ENCODE measurements at places on chromosomes 7 and 10.

- DNase-seq: no peak
Measured at GRCh38 chr10:68367121-68367520, 34.4 kb upstream of the PBLD start.

DNA sequence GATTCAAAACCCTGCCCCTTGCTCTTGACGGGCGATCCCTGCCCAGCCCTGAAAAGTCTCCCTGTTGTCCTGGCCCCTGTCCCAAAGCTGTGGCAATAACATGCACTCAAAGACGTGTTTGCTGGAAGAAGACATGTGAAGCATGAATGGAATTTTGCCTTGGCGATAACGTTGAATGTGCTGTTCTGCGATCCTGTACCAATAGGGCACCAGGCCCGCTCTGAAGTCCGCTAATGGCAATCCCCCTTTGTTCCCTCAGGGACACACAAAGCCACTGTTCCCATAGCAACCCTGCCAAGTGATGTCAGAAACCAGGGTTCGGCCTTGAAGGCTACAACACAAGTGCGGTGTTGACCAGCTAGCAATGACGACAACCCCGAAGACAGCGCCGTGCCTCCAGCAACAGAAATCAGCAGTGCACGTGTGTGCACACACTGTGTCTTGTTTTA, 284.6 kb downstream of the KLF6 start:
- DNase-seq: no peak

DNA sequence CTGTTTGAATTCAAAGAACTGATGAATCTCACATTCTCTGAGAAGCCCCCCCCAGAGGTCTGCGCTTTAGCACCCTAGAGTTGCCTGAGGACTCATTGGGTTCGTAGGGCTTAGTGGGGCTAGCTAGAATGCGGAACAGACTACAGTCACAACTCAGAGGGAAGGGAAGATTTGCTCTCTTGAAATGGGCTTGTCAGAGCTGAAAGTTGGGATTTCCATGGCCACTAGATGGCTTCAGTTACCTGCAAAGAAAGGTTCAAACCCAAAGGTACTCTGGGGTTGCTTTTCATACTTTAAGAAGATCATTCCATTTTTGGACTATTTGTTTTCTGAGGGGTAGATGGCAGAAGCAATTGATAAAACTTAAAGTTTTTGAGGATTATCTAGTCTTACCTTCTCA, 205.0 kb downstream of the BBS9 start:
- DNase-seq: no peak

- no peak for DNase-seq
Measured at GRCh38 chr10:77513781-77514331, 123.8 kb downstream of the KCNMA1 start.

DNA sequence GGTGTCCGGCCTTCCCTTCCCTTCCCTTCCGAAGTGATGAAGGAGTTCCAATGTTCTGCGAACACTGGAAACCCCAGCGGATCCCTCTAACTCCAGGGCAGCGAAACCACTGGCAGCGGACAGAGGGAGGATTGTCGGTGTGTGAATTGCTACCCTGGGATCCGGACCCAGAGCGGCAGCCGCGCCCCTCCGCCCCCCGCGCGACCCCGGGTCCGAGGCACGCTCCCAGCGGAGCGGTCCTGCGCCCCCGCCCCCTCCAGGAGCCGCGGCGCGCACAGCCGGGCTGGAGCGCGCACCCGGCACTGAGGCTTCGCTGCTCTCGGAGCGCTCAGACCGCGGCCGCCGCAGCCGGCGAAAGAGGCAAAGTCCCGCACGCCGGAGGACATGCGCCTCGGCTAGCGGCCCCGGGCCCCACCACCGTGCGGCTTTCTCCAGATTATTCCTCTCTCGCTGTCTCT, at the start of gene PTPRZ1:
TSS of gene PTPRZ1 (plus strand) at position 331 of the 458 bp plus-strand sequence. CDS start 339 bp downstream, outside the sequence.
- DNase-seq: no peak

DNA sequence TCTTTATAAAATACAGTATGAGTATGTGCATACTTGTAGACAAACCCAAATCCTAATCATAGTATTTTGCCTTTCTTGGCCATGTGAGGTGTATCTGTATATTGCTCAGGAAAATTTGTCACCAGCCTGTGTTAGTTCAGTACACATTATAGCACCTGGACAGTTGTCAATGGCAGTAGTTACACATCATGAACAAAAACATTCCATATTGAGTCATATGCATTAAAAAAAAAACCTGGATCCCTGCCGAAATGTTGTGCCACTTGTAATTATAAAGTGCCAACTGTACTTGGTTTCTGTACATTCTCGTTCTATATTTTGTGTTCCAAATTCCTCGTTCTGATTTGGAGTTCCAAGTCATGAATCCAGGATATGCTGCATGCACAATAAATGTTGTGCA, 410.4 kb downstream of the INHBA start:
- DNase-seq: no peak
